ENCODE measurements at places on chromosomes 4 and X.

- no peak for DNase-seq
Observed at GRCh38 chr4:6773106-6773505, 9.4 kb upstream of the KIAA0232 start.

GRCh38 chr4:26751838-26752237 lies 108.8 kb upstream of the STIM2 start:
- no peak for DNase-seq

DNA sequence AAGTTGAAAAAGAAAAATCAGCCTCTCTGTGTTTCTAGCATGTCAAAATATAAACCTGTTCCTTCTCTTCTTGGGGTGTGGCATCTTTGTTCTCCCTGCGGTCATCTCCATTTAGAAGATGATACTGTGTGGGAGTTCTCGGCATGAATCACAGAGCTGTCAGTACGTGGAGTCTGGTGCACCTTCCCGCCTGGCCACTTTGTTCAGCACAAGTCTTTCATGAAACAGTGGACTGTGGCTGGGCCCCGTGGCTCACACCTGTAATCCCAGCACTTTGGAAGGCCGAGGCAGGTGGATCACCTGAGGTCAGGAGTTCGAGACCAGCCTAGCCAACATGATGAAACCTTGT lies 166.5 kb downstream of the MAML3 start:
- DNase-seq = no peak

- no peak for DNase-seq
Observed at GRCh38 chr4:13032936-13033335, 451.2 kb downstream of the RAB28 start.

DNA sequence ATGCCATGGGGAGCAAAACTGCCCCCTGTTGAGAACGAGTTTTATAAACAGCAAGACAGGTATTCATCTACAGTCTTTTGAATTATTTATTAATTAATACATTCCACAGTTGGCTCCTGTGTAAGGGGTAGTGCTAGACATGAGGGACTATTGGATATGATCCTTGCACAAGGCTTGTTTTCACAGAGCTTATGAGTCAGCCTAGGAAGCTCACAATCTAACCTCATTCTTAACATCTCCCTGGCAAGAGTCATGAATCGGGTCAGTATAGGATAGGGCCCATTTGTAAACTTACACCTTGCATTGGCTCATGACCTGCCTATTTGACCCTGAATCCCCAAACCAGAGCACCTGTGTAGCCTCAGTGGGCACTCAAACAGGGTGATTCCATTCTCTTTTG lies 209.1 kb upstream of the HCCS start:
- DNase-seq = no peak

GRCh38 chr4:180086480-180087190 lies 2156.6 kb upstream of the TENM3 start:
- DNase-seq = peak; percentile 36

GRCh38 chr4:138773321-138773720 lies 242.3 kb upstream of the NOCT start:
- DNase-seq = no peak

- peak; percentile 70 for DNase-seq
Observed at GRCh38 chr4:167233685-167234315, 494 bp downstream of the SPOCK3 start.

DNA sequence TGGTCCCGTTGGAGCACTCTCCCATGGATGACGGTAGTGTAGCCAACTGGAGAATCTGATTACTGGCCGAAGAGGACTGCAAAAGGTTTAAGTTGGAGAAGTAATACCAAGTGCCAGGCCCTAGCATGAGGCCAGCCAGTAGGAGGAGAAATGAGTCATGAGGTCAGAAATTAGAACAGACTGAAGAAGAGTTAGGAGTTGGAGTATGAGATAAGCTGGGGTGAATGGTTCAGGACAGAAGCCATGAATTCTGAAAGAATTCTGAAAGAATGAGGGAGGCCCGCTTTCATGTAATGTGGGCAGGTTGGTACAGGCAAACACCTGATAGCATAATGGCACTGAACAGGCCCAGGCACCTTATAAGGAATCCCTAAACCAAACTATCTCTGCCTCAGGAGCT lies 18.4 kb upstream of the STK26 start:
- DNase-seq = no peak

GRCh38 chr4:52870225-52870624 lies 8.1 kb downstream of the RASL11B start:
- no peak for DNase-seq

- DNase-seq = no peak
Observed at GRCh38 chr4:127211650-127212560, 420.9 kb upstream of the INTU start.

DNA sequence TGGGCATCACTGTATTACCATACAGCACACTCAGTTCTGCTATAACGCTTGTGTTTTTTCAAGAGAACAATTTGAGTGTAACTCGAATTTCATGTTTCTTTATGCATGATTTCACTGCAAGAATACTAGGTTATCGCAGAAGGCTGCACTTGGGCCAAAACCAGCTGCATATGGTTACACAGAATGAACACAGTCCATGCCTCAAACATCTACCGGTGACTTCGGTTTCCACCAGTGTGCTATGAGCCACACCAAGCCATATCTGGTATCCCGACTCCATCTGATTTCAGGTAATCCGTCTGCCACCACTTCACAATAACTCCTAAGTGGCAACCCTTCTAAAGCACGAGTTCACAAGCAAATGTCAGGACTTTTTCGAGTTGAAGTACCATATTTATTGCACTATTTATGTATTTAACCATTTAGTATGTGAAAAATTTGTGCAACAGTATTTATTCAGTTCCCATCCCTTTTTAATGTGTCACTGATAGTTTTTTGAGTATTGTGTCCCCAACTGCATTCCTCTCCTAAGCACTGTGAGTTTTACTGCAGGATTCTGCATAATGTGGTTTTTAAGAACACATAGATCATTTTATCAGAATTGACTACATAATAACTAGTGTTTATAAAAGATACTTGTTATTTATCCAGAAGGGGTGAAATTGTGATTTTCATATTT lies 111.8 kb downstream of the APBB2 start:
- DNase-seq = no peak

DNA sequence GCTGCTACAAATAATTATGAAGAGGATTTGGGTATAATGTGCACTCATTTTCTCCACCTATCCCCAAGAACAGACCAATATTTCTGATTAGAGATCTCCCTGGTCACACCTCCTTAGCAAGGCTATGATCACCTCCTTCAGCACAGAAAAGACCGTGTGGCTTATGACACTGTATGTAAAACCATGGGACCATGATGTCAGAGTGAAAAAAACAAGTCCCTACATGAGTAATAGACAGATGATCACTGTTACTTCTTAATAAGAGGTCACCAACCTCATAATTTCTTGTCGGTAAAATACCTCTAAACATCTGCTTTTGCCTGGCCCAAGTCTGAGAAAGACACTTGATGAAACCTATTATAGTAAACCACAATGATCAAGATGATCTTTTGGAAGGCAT lies 330.6 kb upstream of the F9 start:
- no peak for DNase-seq

- DNase-seq = peak; percentile 32
Observed at GRCh38 chr4:169079942-169080827, 70.1 kb upstream of the CBR4 start.

All from putamen (tissue), 1 donor.